Fibroblast of skin of right biceps (primary cell): ENCODE measurements at places on chromosomes 3 and 15.

- DNase-seq: no peak
Measured at GRCh38 chr3:148092624-148093347, 604.9 kb upstream of the AGTR1 start.

GRCh38 chr3:64405211-64405835, 180.1 kb upstream of the PRICKLE2 start:
- DNase-seq: peak; percentile 38

DNA sequence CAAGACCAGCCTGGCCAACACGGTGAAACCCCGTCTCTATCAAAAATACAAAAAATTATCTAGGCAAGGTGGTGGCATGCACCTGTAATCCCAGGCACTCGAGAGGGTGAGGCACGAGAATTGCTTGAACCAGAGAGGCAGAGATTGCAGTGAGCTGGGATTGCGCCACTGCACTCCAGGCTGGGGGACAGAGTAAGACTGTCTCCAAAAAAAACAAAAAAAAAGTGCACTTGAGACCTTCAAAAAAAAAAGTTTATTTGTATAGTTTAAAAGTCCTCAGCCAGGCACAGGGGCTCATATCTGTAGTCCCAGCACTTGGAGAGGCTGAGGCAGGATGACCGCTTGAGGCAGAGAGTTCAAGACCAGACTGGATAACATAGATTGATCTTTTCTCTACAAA, 2.1 kb downstream of the PBRM1 start:
- no peak for DNase-seq

- DNase-seq: peak; percentile 69
Measured at GRCh38 chr15:82585072-82585471, 44.8 kb upstream of the RPS17 start.

DNA sequence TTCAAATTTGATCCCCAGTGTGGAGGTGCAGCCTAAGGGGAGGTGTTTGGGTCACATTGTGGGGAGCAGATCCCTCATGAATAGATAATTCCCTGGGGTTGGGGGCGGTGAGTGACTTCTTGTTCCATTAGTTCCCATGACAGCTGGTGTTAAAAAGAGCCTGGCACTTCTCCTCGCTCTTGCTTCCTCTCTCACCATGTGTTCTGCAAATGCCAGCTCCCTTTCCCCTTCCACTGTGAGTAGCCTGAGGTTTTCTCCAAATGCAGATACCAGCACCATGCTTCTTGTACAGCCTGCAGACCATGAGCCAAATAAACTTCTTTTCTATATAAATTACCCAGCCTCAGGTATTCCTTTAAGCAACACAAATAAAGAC, 23.1 kb downstream of the RIOX2 start:
- DNase-seq: no peak
